Stimulated activated CD4-positive, alpha-beta T cell treated with anti-CD3 and anti-CD28 coated beads, Interleukin-15, amount 100 ng/mL, for 1 hour (primary cell): ENCODE measurements at places on chromosomes 13 and 19.

DNA sequence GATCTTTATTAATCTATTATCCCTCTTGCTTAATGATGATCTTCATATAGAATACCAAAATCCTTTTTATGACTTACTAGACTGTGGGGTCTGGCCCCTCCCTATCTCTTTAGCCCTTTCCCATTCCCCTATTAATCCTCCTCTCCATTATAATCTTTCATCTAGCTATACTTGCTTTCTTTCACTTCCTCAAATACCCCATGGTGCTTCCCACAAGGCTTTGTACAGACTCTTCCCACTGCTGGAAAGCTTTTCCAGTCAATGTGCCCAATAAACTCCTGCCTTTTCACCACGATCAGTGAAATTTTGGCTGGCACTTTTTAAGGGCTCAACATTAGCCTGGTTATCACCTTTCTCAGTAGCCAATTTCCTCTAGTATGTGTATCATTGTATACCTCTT is 3.2 kb upstream of the EBPL start:
- DNase-seq = no peak

DNA sequence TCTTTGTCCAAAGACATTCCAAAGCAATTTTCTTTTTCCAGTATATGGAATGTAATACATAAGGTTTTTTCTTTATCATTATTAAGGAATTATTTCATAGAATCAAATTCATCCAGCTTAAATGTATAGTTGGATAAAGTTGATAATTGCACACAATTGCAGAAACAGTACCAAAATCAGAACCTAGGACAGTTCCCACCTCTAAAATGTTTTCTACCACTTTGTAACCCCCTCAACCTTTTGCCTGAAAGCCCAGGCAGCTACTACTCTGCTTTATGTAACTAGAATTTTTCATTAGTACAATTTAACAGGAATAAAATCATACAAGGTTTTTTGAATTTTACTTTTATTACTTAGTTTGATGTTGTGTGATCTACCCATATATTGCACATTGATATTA is 98.0 kb downstream of the PRR20E start:
- DNase-seq = no peak

DNA sequence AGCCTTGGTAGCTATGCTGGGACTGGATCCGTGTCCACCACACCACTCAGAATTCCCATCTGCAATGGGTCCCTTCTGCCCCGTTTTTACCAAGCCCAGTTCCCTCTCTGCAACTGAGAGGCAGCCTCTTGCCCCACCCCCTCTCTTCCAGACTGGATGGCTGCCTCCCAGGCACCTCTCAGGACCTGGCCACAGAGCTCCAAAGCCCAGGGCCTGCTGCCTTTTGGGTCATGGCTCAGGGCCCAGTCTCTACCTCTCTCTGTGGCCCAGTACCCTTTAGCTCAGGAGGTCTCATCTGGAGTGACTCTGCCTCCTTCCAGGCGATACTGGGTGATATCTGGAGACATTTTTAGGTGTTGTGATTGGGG is 10.3 kb upstream of the ZBTB7A start:
- no peak for DNase-seq

DNA sequence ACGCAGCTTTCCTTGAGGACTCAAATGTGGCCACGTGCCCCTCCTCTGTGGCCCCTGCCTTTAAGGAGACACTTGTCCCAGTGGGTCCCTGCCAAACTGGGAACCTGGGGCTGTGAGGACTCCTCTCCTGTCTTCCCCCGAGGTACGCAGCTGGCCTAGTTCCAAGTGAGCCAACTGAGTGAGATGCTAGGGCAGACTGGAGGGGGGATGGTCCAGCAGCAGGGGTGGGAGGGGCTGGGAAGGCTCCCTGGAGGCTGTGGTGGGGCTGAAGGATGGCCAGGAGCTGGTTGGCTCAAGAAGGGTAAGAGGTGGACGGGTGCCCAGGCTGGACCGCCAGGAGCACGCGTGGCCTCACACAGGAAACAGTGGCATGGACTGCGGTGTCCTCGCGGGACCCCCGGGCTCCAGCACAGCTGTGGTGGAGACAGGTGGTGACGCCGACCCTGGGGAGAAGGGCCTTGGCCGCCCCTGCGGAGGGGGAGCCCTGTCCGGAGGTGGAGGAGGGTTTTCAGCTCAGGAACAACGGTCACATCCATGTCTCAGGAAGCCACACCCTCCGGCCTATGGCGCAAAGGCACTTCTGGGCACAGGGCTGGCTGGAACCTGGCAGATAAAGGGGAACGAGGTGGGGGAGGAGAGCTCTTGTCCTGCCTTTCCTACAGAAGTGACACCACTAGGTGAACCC is 45.8 kb downstream of the MLLT1 start:
- DNase-seq = no peak

GRCh38 chr13:51807041-51807440 is 3.1 kb upstream of the DHRS12 start:
- no peak for DNase-seq

DNA sequence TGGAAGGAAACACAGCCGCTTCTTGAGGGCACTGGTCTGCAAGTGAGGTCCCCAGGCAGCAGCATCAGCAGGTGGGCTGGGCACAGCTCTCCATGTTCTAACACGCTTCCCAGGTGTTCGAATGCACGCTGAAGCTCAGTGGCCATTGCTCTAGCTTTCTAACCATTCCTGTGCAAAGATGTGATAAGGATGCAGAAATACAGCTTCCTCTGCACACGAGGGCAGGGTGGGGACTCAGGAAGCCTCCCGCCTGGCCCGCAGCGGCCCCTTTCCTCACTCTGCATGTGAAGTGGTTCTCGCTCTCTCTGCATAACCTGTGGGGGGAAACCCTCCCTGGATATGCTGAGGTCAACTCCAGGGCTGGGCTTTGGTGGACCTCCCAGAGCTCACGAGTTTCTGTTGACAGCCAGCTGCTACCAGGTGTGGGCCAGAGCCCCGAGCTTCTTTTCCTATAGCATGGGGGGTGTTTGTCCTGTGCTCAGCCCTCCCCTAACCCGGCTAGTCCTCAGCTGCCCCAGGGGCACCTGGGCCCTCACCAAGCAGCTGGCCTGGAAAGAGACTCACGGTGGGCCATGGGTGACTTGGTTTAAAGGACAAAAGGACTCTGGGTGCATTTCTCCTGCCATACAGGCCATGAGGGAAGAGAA is 168.2 kb downstream of the TEX29 start:
- DNase-seq = no peak

- no peak for DNase-seq
These were observed 68.1 kb downstream of the UFM1 start for GRCh38 chr13:38417727-38418126.

DNA sequence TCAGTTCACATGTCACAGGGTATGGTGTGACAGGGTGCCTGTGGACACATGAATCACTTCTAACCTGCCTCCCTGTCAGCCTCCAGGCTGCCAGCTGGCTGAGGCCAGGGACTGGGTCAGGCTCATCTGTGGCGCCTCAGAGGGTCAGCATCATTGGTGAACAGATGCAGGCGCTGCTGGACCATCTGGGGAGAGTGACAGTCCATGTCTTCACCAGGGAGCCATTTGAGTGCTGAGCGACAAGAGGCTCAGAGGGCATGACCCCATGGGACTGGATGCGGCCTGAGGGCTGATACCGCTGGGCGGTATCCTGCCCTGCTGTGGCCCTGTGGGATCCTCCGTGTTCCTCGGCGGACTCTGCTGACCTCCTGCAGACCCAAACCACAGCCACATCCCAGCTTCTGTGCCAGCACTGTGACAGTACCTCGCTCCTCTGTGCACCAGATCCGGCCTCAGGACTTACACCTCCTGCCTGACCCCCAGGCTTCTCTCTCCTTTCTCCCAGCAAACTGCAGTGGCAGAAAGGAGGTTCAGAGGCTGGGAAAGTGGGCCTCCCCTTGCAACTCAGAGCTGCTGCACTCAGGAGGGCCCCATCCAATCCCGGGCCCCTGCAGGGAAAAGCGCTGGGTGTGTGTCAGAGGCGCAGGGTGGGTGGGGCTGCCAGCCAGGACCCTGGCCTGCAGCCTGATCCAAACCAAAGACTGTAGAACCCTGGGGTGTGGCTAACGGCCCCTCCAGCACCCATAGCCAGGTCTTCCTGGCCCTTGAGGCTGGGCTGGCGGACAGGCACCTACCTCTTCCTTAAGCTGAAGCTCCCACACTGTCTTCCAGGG is 10.2 kb downstream of the ACTMAP start:
- DNase-seq = no peak

- no peak for DNase-seq
These were observed 6.5 kb downstream of the EPHX3 start for GRCh38 chr19:15225760-15226159.

DNA sequence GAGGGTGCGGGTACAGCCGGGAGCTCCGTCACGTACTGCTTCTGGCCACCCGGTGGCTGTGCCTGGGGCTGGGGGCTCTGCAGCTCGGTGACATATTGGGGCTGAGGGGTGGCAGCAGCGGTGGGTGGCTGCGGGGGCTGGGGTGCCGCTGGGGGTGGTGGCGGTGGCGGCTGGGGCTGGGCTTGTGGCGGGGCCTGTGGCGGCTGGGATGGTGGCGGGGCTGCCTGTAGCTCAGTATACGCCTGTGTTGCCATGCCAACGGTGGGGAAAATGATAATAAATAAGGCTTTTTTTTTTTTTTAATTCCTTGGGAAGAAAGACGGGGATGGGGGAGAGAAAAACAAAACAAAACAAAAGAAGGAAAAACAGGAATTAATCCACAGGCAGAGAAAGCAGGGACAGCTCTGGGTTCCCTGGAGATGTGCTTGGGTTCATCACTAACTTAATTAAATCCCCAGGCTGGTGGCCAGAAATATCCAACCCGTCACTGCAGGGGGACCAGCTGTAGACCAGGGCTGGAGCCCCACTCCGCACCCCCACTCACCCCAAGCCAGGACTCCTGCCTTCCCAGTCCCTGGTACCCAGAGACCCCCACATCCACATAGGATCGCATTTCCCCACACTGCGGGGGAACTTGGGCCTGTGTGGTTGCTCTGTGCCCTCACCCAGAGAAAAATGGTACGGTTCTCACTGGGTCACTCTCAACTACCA is 12.4 kb downstream of the RFX1 start:
- DNase-seq = no peak
